ENCODE measurements at places on chromosomes 12 and 14.

GRCh38 chr12:11542599-11542998 lies 106.9 kb upstream of the ETV6 start:
- DNase-seq, result no peak

DNA sequence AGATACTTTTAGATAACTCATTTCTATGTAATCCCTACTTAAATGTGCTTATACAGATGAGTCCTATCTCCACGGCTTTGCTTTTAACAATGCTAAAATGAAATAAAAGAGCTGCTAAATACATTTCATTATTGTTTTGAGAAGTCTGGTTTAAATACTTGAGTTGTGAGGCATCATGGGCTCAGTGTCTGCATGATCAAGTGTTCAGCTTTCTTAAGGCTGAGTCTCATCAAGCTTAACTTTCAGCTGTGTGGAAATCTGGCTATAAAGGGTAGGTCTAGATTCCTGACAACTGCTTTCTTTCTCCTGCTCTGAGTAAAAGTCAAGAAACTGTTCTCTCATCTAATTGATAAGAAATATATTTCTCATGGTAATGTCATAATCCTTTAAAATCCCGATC lies 235.4 kb downstream of the FSCB start:
- DNase-seq, result no peak

DNA sequence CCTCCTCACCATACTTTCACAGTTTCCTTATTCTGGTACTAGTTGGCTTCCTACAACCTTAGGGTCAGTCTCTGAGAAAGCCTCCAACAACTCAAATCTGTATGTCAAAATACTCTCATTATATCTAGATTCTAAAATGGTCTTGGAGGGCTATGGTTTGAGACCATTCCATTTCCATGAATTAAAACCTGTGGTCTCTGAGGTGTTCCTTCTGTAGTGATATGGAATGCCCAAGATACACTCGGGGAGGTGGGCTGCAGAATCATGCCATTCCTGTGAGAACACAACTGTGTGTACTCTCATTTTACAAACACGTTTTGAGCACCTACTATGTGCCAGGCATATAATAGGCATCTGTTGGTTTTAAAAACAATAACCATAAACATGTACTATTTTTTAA lies 74.0 kb downstream of the FERMT2 start:
- no peak for DNase-seq

- no peak for DNase-seq
Observed at GRCh38 chr12:84135586-84136279, 776.9 kb downstream of the SLC6A15 start.

- no peak for DNase-seq
Observed at GRCh38 chr12:58773986-58774385, 146.3 kb downstream of the LRIG3 start.

DNA sequence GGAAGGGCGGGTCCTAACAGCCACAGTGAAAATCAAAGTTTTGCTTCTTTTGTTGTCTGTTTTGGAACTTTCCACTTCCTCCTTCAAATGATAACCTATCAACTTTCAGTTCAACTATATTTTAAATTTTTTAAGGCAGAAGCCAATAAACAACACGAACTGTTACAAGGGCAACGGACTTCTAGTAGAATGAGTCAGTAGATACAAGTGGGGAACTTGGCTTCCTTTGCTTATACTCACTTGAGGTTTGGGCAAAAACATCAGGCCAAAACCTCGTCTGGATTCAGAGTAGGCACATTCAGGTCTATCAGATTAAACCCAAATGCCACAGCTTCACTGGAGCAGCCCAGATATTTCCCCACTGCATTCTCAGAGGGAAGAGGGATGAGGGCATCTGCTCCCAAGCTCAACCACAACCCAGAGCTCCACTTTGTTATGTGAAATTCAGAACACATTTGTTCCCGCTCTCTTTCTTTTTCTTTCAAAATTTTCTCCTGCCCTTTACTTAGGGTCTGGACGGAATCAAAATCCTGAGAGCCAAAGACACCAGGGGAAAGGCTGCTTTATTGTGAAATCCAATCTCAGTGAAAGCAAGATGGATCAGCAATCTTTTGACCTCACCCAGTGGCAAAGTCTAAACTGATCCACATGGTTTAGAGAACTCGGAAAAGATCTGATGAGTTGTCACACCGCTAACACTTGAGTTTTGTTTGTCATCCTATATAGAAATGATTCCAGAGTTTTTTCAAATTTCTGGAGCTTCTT lies 152.5 kb upstream of the BTG1 start:
- DNase-seq, result peak; percentile 86

- peak; percentile 1 for DNase-seq
Observed at GRCh38 chr14:38786921-38787320, 316.1 kb downstream of the SEC23A start.

- DNase-seq, result no peak
Observed at GRCh38 chr12:75548879-75549278, 37.5 kb upstream of the KRR1 start.

DNA sequence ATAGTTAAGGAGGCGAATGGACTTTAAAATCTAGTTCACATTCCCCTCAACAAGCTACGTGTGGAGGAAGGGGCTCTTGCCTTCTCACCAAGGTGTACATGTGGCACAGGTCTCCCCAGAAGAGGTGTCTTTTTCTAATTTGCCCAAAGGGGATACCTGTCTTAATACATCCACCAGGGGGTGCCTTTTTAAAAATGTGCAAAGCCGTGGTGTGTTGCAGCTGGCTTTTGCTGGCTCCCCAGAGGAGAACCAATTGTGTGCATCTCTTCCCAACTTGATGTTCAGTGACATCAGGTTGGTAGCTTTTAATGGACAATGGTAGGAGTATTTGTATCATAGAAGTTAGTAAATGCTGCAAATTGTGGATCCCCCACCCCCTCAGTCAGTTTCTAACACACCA lies 33.8 kb downstream of the CREBL2 start:
- DNase-seq, result peak; percentile 39

GRCh38 chr12:12357719-12358461 lies 1.0 kb downstream of the BORCS5 start:
- no peak for DNase-seq

DNA sequence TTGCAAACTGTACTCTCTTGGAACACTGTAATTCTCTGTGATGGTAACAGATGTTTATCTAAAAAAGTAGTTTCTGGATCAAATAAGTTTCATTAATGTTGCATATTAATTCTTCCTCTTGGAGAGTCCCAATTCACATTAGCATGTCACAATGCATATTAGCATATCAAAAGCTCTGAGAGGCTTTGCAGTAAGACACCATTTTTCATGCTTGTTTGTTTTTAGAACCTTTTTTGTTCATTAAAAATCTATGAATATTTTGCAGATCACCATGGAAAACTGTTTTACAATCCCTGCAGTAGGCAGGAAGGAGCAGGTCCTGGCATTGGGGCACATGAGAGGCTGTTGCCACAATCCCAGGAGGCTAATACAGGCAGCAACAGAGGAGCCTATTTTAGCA lies 180.7 kb downstream of the KCNH5 start:
- no peak for DNase-seq

GRCh38 chr14:100416921-100417860 lies 94.1 kb downstream of the SLC25A47 start:
- peak; percentile 96 for DNase-seq

GRCh38 chr14:106039400-106039799 lies 513.0 kb downstream of the TMEM121 start:
- no peak for DNase-seq

- DNase-seq, result peak; percentile 78
Observed at GRCh38 chr12:124633365-124634362, 66.3 kb upstream of the NCOR2 start.

DNA sequence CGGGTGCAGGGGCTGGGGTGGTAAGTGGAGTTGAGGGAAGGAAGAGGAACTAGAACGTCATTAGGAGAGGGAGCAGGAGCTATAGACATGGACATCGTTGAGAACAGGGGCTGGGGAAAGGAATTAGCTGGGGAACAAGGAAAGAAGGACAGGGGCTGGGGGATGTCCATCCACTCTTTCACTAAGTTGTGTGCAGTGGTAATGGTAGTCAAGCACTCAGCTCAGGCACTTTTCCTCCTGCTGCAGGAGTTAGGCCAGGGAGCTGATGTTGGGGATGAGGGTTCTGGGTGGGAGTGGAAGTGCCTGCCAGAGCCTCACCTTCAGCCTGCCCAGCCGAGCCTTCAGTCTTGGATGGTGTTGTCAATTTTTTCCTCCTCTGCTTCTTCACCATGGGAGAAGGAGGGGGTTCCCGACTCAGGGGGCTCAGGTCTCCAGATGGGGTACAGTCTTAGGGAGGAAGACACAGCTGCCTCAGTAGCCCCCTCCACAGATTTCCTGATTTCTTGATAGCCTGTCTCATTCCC lies 9.2 kb downstream of the AGAP2 start:
- no peak for DNase-seq

DNA sequence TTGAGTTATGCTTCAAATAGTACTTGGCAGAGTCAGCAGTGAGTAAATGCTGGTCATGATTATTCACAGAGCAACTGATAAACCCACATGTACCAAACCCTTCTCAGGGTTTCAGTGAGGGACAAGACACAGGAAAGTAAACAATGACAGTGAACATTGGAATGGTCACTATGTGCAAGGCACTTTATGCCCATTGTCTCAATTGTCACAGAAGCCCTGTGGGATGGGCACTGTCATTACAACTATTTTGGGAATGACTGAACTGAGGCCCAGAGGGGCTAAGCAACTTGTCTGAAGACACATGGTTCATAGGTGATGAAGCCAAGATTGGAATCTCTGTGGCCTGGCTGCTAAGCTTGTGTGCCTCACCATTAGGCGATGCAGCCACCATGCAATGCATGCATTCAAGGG lies 238.5 kb downstream of the RBM19 start:
- peak; percentile 2 for DNase-seq

- no peak for DNase-seq
Observed at GRCh38 chr12:69123919-69124638, 115.3 kb upstream of the CPSF6 start.

DNA sequence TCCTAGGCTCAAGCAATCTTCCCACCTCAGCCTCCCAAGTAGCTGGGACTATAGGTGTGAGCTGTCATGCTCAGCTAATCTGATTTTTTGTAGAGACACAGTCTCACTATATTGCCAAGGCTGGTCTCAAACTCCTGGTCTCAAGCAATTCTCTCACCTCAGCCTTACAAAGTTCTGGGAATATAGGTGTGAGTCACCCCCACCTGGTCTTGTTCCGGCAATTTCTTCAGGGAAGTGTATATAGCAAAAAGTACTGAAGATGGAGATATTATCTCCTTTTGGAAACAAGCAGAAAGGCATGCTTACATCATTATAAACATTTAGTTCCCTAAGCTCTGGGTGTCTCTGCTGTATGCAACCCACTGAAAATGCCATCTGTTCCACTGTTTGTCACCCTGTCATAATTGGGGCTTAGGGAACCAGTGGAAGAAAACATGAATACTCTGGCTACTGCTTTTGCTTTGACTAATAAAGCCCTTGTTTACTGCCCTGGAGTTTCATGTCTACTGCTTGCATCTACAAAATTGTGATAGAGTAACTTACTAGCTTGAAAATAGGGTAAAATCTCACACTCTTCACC lies 940.2 kb downstream of the GALC start:
- no peak for DNase-seq

DNA sequence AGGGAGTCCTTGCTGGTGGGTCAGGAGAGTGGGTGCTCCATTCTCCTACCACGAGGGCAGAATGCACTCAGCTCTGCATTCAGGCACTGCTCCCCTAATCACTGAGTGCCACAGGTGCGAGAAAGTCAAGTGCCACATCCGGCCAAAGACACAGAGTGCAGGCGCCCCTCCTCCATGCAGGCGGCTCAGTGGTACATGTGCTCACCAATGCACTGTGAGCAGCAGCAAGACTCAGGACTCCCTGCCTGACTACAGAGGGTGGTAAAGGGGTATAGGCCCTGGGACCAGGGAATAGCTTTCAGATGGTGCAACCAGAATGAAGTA lies 32.9 kb downstream of the ZFYVE21 start:
- DNase-seq, result no peak

DNA sequence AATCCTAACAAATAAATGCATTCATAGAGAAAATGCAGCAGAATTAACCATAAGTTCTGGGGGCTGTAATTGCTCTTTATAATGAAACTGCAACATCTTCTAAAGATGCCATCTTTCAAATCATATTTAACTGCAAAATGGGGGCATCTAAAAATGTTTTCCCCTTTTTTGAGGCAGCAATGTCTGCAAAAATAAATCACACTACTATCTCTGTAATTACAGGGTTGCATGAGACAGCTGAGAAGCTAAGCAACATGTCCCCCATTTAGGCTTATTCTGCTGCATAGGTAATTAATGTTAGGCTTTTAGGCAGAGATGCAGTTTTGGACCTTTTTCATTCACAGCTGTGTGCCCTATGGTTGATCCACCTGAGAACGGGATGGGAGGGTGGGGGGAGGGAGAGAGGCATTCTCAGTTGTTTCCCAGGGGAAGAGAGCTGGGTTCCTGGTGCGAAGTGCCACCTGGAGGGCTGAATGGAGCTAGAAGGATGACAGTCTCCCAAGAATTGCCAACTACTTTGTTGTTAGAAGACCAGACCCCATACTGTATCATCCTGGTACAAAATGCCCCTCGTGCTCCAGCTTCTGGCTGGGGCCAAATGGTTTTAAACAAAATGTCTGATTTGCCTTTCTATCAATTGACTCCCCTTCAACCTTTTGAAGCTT lies 154.2 kb downstream of the APAF1 start:
- no peak for DNase-seq

GRCh38 chr14:94217116-94217515 lies 43.0 kb downstream of the PPP4R4 start:
- DNase-seq, result no peak

DNA sequence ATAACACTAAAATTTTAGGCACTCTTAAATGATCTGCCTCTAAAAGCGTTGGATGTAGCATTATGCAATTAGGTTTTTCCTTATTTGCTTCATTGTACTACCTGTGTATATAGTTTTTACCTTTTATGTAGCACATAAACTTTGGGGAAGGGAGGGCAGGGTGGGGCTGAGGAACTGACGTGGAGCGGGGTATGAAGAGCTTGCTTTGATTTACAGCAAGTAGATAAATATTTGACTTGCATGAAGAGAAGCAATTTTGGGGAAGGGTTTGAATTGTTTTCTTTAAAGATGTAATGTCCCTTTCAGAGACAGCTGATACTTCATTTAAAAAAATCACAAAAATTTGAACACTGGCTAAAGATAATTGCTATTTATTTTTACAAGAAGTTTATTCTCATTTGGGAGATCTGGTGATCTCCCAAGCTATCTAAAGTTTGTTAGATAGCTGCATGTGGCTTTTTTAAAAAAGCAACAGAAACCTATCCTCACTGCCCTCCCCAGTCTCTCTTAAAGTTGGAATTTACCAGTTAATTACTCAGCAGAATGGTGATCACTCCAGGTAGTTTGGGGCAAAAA lies 4.1 kb downstream of the CDKN1B start:
- DNase-seq, result no peak

DNA sequence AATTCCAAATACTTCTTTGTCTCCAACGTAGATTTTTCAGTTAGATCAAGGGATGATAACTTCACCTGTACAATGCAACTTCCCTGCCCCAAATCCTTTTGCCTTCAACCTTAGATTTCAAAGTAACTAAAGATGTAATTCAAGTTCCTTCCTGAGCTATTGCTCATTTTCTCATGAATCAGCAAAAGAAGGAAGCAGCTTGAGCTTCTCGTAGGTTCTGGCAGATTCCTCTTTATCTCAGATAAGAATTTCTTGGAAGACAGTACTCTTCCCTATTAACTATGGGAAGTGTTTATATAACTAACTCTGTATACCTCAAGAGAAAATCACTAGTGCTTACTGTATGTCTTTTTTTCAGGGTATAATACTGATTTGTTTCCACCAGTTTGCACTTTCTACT lies 203.8 kb downstream of the RASSF9 start:
- peak; percentile 44 for DNase-seq

Data from iris pigment epithelial cell (primary cell).